ENCODE measurements at places on chromosomes 3 and 15.

- no peak for DNase-seq
Observed at GRCh38 chr15:38068626-38069391, 134.4 kb downstream of the TMCO5A start.

- no peak for DNase-seq
Observed at GRCh38 chr3:183264268-183264667, 11.2 kb downstream of the B3GNT5 start.

DNA sequence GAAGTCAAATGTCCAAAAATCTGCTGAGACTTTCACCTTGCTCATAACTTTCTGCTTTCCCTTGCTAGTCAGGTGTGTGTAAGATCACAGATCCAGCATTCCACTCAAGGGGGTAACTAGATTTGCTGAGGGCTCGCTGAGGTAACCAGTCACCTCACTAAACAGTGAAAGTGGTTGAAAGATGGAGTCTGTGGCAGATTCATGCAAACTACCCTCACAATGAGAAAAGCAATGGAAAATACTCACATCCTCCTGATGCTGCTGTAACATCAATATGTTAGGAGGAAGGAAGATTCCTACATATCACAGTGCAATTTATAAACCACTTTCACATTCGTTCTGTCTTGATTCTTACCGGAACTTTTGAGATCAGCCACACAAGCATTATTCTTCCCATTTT, 174.3 kb upstream of the BCL6 start:
- no peak for DNase-seq

DNA sequence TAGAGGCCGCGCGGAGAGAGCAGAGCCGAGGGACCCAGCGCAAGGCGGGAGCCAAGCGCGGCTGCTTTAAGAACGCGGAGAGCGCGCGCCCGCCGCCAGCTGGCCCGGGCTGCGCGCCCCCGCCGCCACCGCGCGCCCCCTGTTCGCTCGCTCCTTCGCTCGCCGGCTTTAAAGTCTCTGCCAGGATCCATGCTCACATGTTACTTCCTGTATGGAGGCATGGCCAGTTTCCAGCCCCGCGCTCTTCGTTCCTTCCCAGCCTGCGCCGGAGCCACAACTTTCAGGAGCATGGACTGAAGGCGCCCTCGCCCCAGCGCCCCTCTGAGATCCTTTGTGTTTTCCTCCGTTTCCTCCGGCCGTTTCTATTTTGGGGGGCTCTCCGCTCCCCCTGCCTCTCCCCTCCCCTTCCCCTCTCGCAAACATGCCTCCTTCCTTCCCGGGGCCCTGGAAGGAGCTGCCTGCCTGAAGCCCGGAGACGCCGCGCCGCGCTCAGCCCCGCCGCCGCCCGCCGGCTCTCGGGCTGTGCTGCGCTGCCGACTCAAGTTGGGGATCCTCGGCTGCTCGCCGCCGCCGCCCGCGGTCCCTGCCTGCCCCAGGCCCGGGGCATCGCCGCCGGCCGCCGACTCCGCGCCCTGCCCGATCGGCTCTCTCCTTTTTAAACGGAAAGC, at the start of gene PTPRG:
Gene PTPRG (plus strand): TSS at position 198 of the 668 bp plus-strand sequence. CDS start 717 bp downstream, outside the sequence.
- peak; percentile 95 for DNase-seq

DNA sequence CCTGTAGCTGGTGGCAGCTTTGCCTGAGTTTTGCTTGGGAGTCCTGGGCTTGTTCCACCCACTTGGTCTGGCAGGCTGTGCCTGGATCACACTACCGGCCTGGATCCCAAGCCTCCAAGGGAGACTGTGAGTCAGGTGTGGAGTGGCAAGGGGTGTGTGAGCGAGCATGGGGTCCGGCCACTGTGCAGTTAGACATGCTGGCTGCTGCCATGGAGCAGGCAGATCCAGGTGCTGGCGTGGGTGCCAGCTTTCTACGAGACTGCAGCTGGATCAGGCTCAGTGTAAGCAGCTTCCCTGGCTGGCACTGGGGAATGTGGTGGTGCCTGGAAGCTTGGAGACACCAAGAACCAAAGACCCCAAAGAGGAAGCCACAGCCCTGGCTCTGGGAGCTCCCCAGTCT, 102.0 kb upstream of the BNIP2 start:
- DNase-seq = no peak

- DNase-seq = no peak
Observed at GRCh38 chr15:50137330-50137761, 18.3 kb upstream of the ATP8B4 start.

DNA sequence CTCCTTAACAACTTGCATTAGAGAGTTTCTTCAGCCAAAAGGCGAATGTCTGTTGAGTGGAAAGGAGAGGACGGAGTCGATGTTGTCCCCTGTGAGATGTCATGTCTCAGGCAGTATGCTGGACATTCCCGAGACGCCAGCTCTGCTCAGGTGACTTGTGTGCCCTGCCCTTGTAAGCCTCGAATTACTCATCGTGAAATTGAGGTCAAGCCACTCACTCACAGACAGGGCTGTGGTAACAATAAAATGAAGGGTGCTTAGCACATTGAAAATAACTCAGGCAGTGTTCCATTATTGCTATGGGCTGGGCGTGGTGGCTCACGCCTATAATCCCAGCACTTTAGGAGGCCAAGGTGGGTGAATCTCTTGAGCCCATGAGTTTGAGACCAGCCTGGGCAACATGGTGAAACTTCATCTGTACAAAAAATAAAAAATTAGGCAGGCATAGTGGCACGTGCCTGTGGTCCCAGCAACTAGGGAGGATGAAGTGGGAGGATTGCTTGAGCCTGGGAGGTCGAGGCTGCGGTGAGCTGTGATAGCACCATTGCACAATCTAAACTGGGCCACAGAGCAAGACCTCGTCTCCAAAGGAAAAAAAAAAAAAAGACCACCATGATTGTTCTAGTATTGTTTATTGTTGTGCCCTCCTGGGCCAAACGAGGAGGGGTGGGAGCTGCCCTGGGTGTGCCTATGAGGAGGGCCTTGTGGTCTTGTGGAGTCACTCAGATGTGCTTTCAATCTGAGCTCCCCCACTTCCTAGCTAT, 214.4 kb downstream of the THSD4 start:
- DNase-seq = peak; percentile 21

GRCh38 chr15:92930776-92931175, 30.7 kb downstream of the CHD2 start:
- no peak for DNase-seq

GRCh38 chr15:62742409-62743171, 300.0 kb upstream of the TPM1 start:
- peak; percentile 72 for DNase-seq

- no peak for DNase-seq
Observed at GRCh38 chr3:121096953-121097352, 188.9 kb downstream of the STXBP5L start.

DNA sequence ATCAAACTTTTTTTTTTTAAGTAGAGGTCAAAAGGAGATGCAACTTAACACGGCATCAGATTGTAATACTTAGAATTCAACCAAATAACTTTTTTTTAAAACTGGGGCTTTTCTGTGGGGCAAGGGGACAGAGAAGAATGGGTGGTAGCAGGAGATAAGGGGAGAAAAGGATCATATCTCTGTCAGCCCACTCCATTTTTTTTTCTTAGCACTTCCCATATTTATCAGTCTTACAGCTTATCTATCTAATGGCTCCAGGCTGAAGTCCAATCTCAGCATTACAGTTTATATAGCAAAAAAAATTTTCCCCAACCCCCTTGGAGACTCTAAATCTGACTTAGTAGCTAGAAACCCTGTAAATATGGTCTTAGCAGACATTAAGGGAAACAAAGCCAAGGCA, 69.3 kb downstream of the PIK3R4 start:
- no peak for DNase-seq

DNA sequence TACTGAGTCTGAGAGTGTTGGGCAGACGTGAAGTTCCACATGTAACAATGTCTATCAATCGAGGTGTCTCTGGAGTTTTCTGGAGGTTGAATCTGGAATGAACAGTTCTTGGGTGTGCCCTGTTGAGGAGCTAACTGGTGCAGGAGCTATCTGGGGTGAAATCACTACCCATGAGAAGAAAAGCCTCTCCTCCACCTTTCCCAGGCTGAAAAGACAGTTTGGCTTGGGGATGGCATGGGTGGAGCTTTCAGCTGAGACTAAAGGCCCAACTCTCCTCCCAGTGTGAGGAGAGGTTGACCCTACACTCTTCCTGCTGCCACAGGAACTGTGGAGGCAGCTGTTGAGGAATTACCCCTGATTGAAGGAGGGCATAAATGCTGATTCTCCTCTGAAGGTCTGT, 54.4 kb upstream of the LRRFIP2 start:
- no peak for DNase-seq

GRCh38 chr3:127777332-127777731, 45.0 kb downstream of the MGLL start:
- DNase-seq = no peak

- DNase-seq = no peak
Observed at GRCh38 chr3:172908771-172909270, 158.3 kb downstream of the ECT2 start.

GRCh38 chr15:90316139-90316538, 35.9 kb upstream of the ZNF774 start:
- no peak for DNase-seq

GRCh38 chr15:44584162-44584749, 47.3 kb downstream of the EIF3J start:
- no peak for DNase-seq

- DNase-seq = no peak
Observed at GRCh38 chr3:192435241-192435640, 292.1 kb downstream of the FGF12 start.

GRCh38 chr3:43410592-43410991, 124.3 kb downstream of the SNRK start:
- DNase-seq = no peak

DNA sequence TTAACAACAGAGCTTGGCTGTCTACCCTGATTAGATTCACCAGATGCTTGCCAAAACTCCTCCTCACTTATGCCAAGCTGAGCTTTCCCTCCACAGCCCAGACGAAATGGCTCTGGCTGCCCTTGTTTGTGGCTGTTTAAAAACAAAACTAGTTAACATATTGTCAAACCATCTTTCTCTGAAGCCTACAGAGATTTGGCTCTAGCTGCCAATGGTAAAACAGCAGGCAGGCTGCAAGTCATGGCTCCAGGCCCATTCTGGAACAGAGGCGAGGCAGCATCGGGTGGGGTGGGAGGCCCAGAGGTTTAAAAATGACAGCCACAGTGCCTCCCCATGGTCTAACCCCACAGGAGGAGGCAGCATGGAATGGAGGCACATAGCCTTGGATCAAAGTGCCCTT, 75.9 kb downstream of the SCN5A start:
- DNase-seq = no peak

DNA sequence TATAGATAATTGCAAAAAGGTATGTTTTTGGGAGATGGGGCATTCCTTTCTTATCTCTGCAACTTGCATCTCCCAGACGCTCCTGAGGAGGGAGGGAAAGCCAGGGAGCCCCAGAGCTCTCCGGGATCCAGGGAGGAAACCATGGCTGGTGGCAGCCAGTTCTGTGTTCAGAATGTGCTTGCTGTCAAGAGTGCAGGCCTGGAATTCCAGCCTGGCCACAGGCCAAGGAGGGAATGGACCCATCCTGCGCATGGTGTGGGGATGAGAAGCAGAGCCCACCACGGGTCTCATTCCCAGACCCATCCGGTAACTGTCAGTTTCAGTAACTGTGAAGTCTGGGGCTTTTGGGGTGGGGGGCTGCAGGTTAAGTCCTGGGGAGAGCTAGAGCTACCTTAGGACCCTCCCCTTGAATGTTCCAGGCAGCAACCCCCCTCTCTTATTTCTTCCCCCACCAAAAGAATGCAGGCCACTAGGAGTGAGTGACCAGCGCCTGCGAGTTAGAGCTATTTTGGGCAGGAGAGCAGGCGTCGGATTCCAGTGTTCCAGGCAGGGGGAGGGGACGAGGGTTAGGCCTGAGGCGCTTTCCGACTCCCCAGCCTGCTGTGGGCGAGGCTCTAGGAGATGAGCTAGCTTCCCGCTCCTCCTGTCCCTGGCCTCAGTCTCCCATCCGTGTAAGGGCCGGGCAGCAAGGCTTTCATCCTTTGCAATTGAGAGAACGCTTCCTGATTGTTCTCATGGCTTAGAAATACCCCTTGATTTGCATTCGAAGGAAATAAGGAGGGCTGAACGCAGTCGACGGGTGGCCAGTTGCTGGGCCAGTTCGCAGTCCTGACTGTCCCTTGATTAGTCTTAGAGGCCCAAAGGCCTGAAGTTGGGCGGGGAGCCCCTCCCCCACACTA, 781 bp upstream of the DAG1 start:
- peak; percentile 79 for DNase-seq

DNA sequence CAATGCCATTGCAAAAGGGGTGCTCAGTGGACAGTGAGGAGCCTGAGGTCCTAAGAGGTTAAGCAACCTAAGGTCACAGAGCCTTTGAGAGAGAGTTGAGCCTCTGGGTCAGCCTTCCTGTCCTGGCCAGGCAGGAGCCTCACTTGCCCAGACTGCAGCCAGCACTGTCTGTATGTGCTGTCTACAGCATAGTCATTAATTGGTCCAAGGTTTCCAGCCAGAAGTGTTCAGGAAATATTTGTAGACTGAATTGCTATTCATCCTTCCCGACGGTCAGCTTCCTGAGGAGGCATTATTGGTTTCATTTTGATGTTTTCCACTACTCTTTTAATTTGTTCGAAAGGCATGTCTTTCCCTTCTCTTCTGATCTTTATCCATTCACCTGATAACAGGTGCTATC, 8.1 kb downstream of the SEC13 start:
- no peak for DNase-seq

DNA sequence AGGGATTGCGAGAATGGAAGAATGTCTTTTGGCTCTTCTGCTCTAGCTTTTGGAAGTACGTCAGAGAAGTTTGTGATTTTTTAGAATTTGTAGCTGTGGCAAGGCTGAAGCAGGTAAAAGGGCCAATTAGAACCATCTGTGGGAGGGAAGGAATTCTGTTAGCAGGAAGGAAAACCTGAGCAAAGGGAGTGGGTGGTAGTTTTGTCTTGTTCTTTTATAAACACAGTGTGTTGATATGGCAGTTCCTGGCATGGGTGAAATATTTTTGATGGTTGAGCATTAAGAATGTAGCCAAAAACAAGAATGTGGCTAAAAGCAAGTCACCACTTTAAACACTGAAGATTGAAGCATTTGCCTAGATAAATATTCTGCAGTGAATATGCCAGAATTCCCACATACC, 23.8 kb downstream of the DAG1 start:
- no peak for DNase-seq

DNA sequence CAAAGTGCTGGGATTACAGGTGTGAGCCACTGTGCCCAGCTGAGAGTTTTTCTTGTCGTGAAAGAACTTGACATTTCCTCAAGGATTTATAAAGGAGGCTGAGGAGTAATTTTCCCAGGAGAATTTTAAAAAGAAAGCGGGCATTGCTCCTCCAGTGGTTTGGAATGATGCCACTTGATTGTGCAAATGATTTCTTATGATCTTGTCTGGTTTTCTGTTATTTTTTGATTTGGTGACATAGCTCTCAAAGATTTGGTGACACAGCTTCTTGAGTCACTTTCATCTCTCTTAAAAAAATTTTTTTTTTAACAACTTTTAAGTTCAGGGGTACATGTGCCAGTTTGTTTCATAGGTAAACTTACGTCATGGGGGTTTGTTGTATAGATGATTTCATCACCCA, 24.6 kb upstream of the NFKBIZ start:
- DNase-seq = no peak
